H9 (cell line): ENCODE measurements at places on chromosomes 3 and 15.

DNA sequence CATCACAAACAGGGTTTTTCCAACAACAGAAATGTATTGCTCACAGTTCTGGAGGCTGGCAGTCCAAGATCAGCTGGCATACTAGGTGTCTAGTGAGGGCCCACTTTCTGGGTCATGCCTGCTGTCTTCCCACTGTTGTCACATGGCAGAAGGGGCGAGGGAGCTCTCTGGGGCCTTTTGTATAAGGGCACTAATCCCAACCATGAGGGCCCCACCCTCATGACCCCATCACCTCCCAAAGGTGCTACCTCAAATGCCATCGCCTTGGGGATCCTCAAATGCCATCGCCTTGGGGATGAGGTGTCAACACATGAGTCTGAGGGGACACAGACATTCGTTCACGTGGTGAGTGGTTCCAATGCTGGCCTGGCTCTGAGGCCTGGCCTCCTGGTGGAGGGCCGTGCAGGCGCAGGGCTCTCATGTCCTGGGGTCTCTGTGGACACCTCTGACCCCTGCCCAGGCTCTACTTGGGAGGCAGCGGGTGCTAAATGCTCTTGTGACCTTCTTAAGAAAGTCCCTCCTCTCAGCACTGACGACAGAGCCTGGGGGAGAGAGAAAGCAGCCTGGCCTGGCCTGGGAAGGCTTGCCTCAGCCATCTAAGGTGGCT is 16.8 kb downstream of the NUP210 start:
- DNase-seq = no peak

- DNase-seq = no peak
Measured at GRCh38 chr15:92879949-92880725, 20.0 kb upstream of the CHD2 start.

DNA sequence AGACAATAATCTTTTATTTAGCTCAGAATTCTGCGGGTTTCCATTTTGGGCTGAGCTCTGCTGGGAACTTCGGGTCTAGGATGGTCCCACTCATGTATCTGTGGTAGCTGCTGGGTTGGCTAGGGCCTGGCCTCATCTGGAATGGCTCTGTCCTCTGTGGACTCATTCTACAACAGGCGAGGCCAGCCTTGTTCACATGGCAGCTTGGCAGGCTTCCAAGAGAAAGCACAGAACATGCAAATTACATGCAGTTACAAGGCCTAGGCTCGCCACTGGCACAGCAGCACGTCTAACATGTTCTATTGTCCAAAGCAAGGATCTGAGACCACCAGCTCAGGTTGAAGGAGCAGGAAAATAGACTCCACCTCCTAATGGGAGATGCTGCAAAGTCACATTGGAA is 431.4 kb downstream of the PDCD6IP start:
- DNase-seq = no peak

GRCh38 chr3:153503873-153504272 is 341.8 kb downstream of the RAP2B start:
- no peak for DNase-seq

GRCh38 chr3:171459137-171459941 is 866 bp downstream of the TNIK start:
- DNase-seq = peak; percentile 53

GRCh38 chr3:189937302-189938127 is 183.2 kb downstream of the P3H2 start:
- no peak for DNase-seq

GRCh38 chr3:83500422-83500821 is 1458.4 kb upstream of the CADM2 start:
- DNase-seq = no peak
